ENCODE measurements at places on chromosomes 11 and 22.
A peak's percentile ranks its signal among the peaks of the same experiment; 100 is the strongest.

- DNase-seq, result no peak
These were observed 37.6 kb downstream of the CNTF start for GRCh38 chr11:58659910-58660570.

- DNase-seq, result no peak
These were observed 2.9 kb downstream of the APOC3 start for GRCh38 chr11:116832350-116833290.

DNA sequence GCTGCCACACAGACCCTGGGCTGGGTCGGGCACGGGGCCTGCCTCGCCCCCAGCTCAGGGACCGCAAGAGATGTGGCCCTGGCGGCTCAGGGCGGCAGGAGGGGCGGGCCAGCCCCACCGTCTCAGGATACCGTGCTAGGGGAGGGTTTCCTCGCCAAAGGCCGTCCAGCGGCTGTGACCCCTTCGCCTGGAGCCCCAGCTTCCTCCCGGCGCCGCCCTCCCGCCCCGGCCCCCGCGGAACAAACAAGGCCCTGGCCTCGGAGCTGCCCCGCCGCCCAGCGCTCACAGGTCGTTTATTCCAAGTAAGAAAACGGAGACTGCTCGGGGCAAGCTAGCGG lies 543 bp upstream of the AP2A2 start:
- DNase-seq, result no peak

GRCh38 chr11:103944251-103944940 lies 92.0 kb upstream of the DDI1 start:
- DNase-seq, result no peak

GRCh38 chr11:95559899-95560298 lies 229.7 kb downstream of the FAM76B start:
- no peak for DNase-seq

GRCh38 chr11:66559866-66560676 lies 8.3 kb downstream of the CTSF start:
- no peak for DNase-seq

DNA sequence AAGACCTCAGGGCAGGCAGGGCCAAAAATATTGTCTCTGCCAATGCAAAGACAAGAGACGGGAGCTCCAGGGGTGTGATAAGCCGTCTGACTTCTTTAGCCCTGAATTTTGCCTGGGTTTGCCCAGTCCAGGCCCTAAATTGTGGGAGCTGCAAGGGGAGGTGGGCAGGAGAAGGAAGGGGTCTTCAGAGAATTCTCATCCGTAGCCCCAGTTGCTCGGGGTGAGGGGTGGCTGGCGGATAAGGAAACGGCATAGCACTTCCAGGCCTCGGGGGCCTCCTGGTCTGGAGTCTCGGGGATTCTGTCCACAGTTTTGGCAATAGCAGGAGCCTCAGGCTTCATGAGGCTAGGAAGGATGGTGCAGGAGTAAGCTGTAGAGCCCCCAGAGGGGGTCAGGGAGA lies 7.4 kb downstream of the CD5 start:
- DNase-seq, result no peak

DNA sequence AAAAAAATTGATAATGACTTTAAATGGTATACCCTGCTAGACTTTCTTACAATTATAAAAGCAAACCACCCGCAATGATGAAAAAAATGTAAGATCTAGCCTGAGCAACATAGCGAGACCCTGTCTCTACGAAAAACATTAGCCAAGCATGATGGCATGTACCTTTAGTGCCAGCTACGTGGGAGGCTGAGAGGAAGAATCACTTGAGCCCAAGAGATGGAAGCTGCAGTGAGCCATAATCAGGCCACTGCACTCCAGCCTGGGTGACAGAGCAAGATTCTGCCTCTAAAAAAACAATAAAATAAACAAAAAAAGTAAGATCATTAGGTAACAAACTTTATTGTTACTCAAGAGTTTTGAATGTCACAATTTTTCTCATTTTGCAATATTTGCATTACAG lies 39.2 kb downstream of the KMT5B start:
- no peak for DNase-seq

DNA sequence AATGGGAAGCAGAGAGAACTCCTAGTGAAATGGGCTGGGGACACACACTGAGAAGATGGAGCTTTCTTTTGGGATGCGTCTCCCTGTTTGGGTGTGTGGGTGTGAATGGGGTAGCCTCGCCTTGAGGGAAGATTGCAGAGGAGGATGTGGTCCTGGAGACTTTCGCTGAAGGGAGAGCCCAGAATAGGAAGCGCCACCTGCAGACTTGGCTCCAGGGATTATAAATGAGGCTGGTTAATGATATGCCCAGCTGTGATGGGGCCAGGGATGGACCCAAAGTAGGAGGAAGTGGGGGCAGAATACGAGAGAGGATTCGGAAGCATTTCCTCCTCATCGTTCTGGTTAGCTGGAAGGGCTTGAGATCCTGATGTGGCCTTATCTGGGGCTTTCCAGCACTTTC lies 13.7 kb downstream of the RELT start:
- no peak for DNase-seq

GRCh38 chr11:15613789-15614188 lies 499.1 kb downstream of the INSC start:
- DNase-seq, result no peak

- peak; percentile 94 for DNase-seq
These were observed 12.9 kb downstream of the CD59 start for GRCh38 chr11:33723238-33723881.

DNA sequence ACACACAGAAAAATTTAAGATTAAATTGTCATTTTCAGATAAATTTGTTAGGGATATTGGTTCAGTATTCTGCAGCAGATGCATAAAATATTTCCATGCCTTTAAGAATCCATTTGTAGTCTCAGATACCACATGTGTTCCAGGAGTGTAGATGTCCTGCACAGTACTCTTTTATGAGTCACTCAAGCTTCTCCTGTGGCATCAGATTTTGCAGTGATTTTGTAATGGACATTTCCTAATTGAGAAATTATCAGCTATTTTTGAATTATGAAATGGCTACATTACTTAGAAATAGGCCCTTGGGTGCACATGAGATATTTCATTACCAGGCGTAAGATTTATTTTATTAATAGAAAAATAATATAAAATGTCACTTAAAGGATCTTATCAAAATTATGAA lies 18.9 kb downstream of the MMP3 start:
- DNase-seq, result peak; percentile 20

- DNase-seq, result no peak
These were observed 6.1 kb downstream of the CDC42EP1 start for GRCh38 chr22:37566329-37566837.

GRCh38 chr11:2459796-2460531 lies 15.2 kb downstream of the KCNQ1 start:
- no peak for DNase-seq

GRCh38 chr11:88484873-88485621 lies 147.5 kb upstream of the CTSC start:
- DNase-seq, result peak; percentile 29

GRCh38 chr11:33258631-33259205 lies 1.5 kb downstream of the HIPK3 start:
- DNase-seq, result no peak

DNA sequence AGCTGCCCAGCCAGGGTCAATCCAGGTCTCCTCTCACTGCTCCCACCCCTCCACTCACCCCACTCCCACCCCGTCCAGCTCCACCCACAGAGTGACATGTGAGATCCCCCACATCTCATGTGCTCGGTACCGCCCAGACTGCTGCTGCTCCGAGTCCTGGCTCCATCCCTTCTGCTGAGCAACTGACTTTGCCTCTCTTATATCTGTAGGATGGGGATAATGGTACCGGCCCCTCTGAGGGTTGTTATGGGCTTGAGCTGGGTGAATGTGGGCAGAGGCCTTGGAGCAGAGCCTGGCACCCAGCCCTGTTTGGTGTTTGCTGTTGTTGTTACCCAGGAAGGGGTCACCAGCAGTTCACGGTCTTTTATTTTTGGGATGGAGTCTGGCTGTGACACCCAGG lies 77.0 kb downstream of the ST3GAL4 start:
- DNase-seq, result no peak

- no peak for DNase-seq
These were observed 152.0 kb upstream of the TENM4 start for GRCh38 chr11:79592824-79593223.

DNA sequence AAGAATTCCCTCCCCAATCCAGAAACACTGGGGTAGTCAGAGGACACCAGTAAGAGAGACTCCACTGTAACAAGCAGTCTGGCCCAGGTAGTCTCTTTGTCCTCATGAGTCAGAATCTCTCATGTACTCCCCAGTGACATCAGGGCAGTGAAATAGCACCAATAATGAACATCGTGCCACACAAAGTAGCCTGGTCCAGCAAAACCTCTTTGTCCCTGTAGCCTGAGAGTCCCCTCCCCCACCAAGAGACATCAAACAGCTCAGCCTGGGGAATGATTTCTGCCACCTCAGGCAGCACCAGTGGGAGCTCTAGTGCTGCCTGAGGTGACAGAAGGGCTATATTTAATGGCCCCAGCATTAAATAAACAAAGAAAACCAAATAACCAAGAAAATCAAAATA lies 88.1 kb downstream of the SBF2 start:
- DNase-seq, result no peak

DNA sequence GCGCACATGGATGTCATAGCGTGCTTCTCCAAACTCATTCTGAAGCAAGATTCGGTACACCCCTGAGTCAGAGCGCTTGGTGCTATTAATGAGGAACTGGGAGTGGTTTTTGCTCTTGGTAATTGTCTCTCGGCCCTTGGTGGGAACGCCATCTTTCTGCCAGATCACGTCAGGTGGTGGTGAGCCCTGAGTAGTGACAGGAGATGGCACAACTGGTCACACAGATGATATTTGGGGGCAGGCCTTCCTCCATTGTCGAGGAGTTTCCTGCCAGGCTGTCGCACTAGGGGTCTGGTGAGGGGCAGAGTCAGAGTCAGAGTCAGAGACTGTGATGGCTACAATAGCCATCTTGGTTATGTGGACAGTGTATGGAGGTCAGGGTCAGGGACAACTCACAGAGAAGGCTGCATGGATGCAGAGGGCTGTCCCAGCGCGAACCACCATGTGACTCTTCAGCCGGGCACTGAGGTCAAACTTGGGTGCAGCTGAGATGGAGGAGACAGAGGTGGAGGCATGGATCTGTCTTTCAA lies 9.3 kb downstream of the TMEM86A start:
- DNase-seq, result no peak

GRCh38 chr11:10459029-10459970 lies 4.2 kb downstream of the AMPD3 start:
- DNase-seq, result no peak

DNA sequence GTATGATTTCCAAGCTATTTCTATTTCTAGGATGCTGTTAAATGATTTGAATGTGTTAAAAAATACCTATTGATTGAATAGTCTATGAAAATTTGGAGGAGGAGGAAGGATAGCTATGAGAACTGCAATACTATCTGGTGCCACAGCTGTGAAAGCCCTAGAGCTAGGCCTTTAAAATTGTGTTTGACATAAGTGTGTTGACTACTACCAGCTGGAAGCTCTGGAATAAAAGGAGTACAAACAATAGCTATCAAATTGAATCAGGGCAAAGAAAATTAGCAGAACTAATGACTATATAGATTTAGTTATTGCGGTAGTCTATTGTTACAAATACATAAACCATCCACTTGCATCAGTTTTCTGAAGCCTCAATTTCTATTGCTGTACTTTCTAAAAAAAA lies 124.8 kb upstream of the CNTN5 start:
- DNase-seq, result no peak
